ENCODE measurements at places on chromosomes 3 and 15. TPM values are rescaled to one million over a fixed set of nuclear protein-coding genes. Genes with fewer than 3 reads are reported as not detected.

The OR5K2 gene
- not detected for total RNA-seq

The CGNL1 gene
- total RNA-seq = 1.5 TPM

The IFRD2 gene
- total RNA-seq = 109 TPM

The MAPK6 gene
- total RNA-seq = 94.5 TPM

The KIF7 gene
- 18.0 TPM for total RNA-seq

The TGM5 gene
- not detected for total RNA-seq

The RAP2B gene
- 31.4 TPM for total RNA-seq

The TAGLN3 gene
- total RNA-seq = 29.5 TPM

The SLC9A9 gene
- 8.0 TPM for total RNA-seq

The CDHR4 gene
- 0.12 TPM for total RNA-seq

The COL6A5 gene
- total RNA-seq = under 0.01 TPM

The C3orf20 gene
- not detected for total RNA-seq

The TMEM108 gene
- 0.12 TPM for total RNA-seq

The MCF2L2 gene
- total RNA-seq = 0.66 TPM

The COLQ gene
- 0.75 TPM for total RNA-seq

The MST1R gene
- 0.33 TPM for total RNA-seq

The ZKSCAN7 gene
- total RNA-seq = 7.4 TPM

The MEX3B gene
- 2.2 TPM for total RNA-seq

The SERPINI2 gene
- not detected for total RNA-seq

The ST3GAL6 gene
- 12.9 TPM for total RNA-seq

The SLC6A1 gene
- not detected for total RNA-seq

The NMNAT3 gene
- 2.4 TPM for total RNA-seq

The AP3S2 gene
- total RNA-seq = 73.4 TPM

The DHFR2 gene
- 3.7 TPM for total RNA-seq

The LRRC49 gene
- total RNA-seq = 19.7 TPM

The LYZL4 gene
- not detected for total RNA-seq

The CSPG4 gene
- 122 TPM for total RNA-seq

The ZNF860 gene
- 0.37 TPM for total RNA-seq

The GMPS gene
- total RNA-seq = 58.7 TPM

The ADAMTSL3 gene
- 0.22 TPM for total RNA-seq

The TMEM207 gene
- total RNA-seq = not detected

The THRB gene
- 0.77 TPM for total RNA-seq

The HHATL gene
- not detected for total RNA-seq

The CELSR3 gene
- total RNA-seq = 1.00 TPM

The TMIE gene
- under 0.01 TPM for total RNA-seq

The CCDC13 gene
- total RNA-seq = 0.33 TPM

The IMPG2 gene
- total RNA-seq = 0.44 TPM

The STAB1 gene
- 0.62 TPM for total RNA-seq

The CPNE9 gene
- total RNA-seq = not detected

The EHHADH gene
- total RNA-seq = 5.6 TPM

The GABRR3 gene
- total RNA-seq = not detected

The RHOV gene
- total RNA-seq = not detected

The STRC gene
- not detected for total RNA-seq

The GOLGA6L4 gene
- total RNA-seq = 1.2 TPM

The LMLN gene
- 10.0 TPM for total RNA-seq

The CYP8B1 gene
- total RNA-seq = not detected

The SI gene
- not detected for total RNA-seq

The IL16 gene
- total RNA-seq = 0.22 TPM

The PLA2G4D gene
- total RNA-seq = not detected

The RBPMS2 gene
- total RNA-seq = under 0.01 TPM

The BHLHE40 gene
- total RNA-seq = 15.9 TPM

The MAPKAPK3 gene
- 15.6 TPM for total RNA-seq

The GHRL gene
- 0.25 TPM for total RNA-seq

The FRMD5 gene
- 11.1 TPM for total RNA-seq

The SCN5A gene
- total RNA-seq = 0.75 TPM

The PRR20G gene
- total RNA-seq = not detected

The CLSTN2 gene
- total RNA-seq = 1.00 TPM

The CCDC39 gene
- 0.12 TPM for total RNA-seq

The CCDC71 gene
- total RNA-seq = 18.1 TPM

All from uterine smooth muscle cell (primary cell).